ENCODE measurements at places on chromosomes 6 and 20. TPM values are rescaled to one million over a fixed set of nuclear protein-coding genes. Genes with fewer than 3 reads are reported as not detected.
A peak's percentile ranks its signal among the peaks of the same experiment; 100 is the strongest.

Gene L3MBTL1
- 16.3 TPM for total RNA-seq

DNA sequence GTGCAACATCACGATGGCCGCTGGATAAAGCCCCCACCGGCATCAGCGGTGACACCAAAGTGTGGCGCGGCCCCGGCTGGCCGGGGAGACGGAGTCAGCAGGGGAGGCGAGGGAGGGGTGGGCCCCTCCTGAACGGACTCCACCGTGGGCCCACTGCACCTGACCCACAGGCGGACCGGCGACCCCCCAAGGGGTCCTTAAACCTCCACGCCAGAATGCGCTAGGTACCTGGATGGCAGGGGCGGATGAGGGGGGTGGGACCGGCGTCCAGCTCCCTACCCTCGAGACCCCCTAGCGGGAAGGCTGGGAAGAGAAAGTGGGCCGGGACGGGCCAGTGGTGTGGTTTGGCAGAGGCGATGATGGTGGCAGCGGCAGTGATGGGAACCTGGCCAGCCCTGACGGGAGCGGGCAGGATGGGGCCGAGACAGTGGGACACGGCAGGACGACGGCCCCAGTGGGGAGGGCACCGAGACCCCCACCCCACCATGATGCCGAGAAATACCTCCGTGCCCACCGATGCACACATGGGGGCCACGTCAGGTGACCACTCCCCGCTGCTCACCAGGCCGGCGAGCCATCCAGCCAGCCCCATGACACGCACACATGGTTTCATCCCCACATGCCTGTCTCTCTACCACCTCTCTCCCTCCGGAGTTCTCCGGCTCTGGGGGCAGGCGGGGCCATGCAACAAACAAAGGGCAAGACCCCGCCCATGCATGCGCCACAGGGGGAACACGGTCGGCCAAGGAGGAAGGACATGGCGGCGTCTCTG is 771.9 kb upstream of the DEFB115 start:
- peak; percentile 6 for DNase-seq

DNA sequence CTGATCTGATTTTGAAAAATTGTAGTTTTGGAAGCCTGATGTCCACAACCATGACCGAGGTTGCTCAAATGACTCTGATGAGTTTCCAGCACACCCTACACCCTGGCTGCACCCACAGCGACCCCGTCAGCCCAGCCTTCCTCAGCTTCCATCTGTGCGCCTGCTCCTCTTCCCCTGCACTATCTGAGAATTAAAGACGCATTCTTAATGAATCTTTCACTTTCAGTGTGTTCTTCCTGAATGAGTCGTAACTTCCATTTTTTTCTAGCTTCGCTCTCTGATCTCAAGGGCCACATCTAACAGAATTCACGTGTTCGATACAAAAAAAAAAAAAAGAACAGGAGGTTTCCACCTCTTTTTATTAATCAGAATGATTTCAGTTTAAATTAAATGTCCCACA is 21.3 kb upstream of the RREB1 start:
- DNase-seq: no peak

DNA sequence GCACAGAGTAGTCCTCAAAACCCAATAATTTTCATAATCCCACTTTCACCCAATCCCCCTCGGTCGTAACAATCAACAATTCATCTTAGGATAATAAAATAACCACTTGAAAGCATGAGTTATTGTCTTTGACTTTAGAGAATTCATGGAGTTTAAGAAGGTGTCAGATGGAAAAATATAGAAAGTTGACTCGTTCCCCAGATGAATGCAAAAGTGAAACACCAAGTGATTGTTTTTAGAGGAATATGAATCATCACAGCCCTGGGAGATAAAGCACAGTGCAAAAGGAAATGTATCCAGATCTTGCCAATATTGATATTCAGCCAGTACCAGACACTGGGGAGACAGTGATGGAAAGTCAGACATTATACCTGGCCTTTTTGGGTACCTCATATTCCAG is 860.5 kb downstream of the DHX35 start:
- no peak for DNase-seq

Gene KLHDC3
- total RNA-seq: 164 TPM

DNA sequence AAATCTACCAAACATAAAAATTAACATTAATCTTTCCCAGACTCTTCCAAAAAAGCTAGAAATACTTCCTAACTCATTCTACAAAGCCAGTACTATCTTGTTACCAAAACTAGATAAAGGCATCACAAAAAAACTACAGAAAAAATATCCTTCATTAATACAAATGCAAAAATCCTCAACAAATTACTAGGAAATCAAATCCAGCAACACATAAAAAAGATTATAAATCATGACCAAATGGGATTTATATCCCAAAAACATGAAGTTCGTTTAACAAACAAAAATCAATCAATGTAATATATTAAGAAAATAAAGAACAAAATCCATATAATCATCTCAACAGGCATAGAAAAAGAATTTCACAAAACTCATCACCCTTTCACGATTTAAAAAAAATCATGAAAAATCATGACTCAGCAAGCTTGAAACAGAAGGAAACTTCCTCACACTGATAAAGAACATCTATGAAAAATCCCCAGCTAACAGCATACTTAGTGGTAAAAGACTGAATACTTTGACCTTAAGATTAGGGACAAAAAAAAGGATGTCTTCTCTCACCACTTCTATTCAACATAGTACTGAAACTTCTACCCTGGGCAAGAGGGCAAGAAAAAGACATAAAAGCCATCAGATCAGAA is 43.2 kb downstream of the RANBP9 start:
- DNase-seq: no peak

DNA sequence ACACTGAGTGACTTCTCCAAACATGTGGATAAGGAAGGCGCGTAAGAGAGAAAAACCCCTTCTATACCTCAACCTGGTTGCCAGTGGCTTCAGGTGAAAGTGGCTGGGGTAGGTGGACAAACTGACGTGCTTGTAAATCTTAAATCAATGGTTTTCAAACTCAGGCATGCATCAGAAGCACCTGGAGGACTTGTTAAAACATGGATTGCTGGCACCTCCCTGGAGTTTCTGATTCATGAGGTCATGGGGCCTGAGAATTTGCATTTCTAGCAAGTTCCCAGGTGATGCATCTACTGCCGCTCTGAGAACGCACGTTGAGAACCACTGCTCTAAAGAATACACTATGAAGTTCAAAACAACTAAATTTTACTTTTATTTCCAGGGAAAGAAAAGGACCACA is 31.9 kb upstream of the TAB2 start:
- DNase-seq: no peak

DNA sequence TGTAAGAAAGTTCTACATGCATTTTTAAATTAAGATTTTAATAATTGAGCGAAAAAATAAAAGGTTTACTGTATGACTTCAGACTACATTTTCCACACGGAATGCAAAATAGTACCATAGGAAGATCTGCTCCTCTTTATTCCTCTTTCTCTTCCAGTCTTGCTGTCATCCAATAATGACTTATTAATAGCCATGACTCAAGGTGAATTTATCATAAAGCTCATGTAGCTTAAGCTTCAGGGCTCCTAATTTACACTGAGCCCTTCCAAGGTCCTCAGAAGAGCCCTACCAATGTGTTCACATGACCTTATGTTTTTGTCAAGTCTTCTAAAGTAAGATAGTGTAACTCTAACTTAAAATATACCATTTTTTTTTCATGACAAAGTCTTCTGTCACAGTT is 510.1 kb downstream of the PHF3 start:
- no peak for DNase-seq

DNA sequence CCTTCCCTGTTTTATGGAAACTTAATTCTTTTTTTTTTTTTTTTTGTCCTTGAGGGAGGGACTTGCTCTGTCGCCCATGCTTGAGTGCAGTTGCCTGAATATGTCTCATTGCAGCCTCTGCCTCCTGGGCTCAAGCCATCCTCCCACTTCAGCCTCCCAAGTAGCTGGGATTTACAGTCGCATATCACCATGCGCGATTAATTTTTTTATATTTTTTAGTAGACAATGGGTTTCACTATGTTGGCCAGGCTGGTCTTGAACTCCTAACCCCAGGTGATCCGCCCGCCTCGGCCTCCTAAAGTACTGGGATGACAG is 654 bp downstream of the TMEM14C start:
- DNase-seq: no peak

Gene SMIM26
- 101 TPM for total RNA-seq

GRCh38 chr6:37503309-37503965 is 3.7 kb upstream of the CCDC167 start:
- no peak for DNase-seq

Gene TMEM200A
- total RNA-seq: 20.4 TPM

Gene EYS
- 2.0 TPM for total RNA-seq

DNA sequence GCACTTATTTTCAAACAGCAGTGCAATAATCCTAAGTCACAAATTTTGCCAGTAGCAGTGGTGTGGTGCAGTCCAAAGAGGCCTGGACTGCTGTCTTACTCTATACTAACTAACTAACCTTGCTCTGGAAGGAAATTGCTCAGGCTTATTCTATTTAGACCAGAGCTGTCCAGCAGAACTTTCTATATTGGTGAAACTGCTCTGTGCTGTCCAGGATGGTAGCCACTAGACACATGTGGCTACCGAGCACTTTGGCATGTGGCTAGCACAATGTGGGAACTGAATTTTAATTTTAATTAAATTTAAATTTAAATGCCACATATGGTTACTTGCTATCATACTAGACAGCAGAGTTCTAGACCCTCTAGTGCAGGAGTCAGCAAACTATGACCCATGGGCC is 27.1 kb upstream of the FBXO9 start:
- DNase-seq: no peak

DNA sequence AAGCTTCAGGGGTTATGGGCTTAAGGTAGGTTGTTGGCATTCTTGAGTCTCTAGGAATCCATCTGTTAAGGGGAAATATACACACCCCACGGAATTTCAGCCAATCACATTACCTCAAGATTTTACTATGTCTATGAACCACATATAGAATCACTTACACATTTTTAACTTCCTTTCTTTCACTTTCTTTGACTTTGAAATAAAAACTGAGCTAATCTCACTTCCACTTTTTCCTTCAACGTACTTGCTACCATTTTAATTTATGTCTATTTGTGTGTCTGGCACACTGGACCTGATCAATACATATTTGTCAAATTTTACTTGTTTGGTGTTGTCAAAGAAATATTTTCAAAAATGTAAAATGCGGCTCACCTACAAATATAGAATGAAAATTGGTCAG is 545.4 kb upstream of the JAG1 start:
- no peak for DNase-seq

DNA sequence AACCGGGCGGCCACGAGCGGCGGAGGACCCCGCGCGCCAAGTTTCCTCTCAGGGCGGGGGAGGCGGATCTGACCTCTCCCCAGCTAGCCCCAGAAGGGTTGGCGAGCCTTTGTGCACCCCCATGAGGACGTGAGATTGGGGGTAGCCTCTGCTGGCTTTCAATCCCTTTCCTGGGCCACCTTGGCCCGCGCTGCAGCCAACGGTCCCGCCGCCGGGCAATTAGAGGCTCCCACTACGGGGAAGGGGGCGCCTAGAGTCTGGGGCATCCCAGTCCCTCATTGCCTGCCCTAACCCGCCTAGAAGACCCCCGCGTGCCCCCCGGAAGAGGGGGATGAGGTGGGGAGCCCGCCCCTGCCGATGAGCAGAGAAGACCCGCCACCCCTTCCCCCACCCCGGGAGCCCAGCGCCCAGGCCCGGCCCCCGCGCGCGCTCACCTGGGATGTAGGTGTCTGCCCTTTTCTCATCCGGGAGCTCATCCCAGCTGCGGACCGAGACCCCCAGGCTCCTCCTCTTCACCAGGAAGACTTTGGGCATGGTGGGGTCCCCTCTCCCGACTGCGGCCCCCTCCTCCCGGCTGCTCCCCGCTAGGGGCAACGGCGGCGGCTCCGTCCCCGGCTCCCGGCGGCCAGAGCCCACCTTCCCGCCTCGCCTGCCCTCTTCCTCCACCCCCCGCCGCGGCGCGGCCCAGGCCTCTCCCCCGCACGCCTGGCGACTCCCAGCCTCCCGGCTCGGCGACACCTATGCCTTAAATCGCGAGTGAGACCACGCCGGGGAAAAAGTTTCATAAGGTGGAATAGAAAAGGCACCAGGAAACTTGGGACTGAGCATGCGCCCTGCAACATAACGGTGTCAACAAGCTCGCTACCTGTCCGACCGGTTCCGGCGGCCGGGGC is at the start of gene OVOL2:
TSS of gene OVOL2 (minus strand) at position 816 of the 893 bp plus-strand sequence. CDS start at position 534, 282 bp downstream.
- peak; percentile 32 for DNase-seq

DNA sequence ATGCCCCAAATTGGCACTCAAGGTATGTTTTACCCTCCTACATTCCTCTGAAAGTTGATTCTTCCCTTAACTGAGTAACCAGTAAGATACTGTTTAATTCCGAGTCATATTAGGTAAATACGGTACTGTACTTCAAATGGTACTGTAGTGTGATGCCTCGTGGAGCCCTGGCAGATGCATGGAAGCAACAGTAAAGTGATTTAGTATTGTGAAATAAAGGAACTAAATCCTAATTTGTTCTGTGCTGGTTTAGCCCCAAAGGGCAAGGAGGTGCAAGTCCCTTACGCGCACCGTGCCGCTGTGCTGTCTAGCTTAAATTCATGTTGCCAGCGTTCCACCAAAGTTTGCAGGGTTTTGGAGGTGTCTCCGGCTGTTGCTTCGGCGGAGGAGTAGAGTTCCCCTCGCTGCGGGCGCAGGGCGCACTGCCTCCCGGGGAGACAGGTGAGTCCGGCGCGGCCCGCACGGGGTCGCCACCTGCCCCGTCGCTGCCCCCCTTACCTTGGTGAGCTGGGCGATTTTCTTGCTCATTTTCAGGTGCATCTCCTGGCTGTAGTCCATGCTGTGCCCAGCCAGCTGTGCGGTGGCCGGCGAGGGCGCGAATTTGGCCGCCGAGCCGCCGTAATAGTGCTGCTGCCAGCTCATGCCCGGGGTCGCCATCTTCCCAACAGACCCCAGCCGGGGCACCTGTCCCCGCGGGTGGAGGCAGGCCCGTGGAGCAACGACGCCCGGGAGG is 655 bp downstream of the FAM184A start:
- peak; percentile 30 for DNase-seq

- DNase-seq: no peak
Measured at GRCh38 chr20:61722146-61722678, 343.5 kb downstream of the TAF4 start.

Gene PRR18
- total RNA-seq: under 0.01 TPM

Gene RIPOR3
- 0.41 TPM for total RNA-seq

- DNase-seq: no peak
Measured at GRCh38 chr6:67190733-67191132, 1444.3 kb upstream of the ADGRB3 start.

- no peak for DNase-seq
Measured at GRCh38 chr6:84220809-84221409, 6.5 kb downstream of the CEP162 start.

GRCh38 chr6:139446768-139447655 is 72.6 kb upstream of the CITED2 start:
- DNase-seq: no peak

Gene FERMT1
- 1.2 TPM for total RNA-seq

- DNase-seq: no peak
Measured at GRCh38 chr6:142242269-142242668, 59.5 kb upstream of the ADGRG6 start.

All from frontal cortex (tissue), 4 donors.